ENCODE measurements at places on chromosomes 2 and 18. TPM values are rescaled to one million over a fixed set of nuclear protein-coding genes. Genes with fewer than 3 reads are reported as not detected.

Gene CYS1
- total RNA-seq: 0.93 TPM

Gene NCKAP5
- 4.0 TPM for total RNA-seq

Gene CNTNAP5
- not detected for total RNA-seq

Gene PARD6G
- 7.1 TPM for total RNA-seq

Gene KIF5C
- total RNA-seq: 0.96 TPM

Gene TM4SF20
- not detected for total RNA-seq

Gene CTIF
- 46.1 TPM for total RNA-seq

Gene TMEM198
- total RNA-seq: 3.5 TPM

Gene HAAO
- 11.5 TPM for total RNA-seq

Measured in left lung (tissue), 14 donors.